ENCODE measurements at places on chromosomes 11 and 22.

- no peak for DNase-seq
These were observed 157.5 kb downstream of the WNT11 start for GRCh38 chr11:76048763-76049162.

GRCh38 chr11:11587122-11587521 lies 34.7 kb downstream of the GALNT18 start:
- no peak for DNase-seq

DNA sequence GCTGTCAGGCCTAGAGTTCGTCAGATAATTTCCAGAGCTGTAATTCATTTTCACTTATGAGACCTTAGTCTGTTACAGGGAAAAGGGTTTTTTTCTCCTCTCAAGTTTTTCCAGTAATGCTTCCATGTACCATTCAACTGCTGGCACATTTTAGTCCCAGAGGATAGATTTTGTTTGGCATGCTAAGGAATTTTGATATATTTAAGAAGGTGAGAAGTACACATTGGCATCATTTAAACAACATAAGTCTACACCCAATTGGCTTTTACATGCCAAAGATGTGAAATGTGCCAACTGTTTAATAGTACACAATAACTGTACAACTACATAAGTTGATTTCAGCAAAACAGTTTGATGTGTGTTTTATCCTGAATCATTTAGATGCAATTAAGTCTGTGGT lies 71.0 kb downstream of the PAX6 start:
- no peak for DNase-seq

DNA sequence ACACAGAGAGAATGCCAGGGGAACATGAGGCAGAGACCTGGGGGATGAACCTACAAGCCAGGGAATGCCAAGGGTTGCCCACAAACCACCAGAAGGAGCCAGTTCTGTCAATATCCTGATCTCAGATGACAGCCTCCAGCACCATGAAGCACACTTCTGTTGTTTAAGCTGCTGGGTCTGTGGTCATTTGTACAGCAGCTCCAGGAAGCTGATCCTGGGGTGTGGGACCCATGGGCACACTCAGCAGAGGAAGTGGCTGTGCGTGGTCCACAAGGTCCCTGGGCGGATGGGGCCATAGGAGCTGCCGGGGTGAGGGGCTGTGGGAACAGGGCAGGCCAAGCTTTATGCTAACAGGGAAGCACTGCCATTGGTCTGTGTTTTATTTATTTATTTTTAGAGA lies 12.1 kb downstream of the PPM1F start:
- DNase-seq = no peak

DNA sequence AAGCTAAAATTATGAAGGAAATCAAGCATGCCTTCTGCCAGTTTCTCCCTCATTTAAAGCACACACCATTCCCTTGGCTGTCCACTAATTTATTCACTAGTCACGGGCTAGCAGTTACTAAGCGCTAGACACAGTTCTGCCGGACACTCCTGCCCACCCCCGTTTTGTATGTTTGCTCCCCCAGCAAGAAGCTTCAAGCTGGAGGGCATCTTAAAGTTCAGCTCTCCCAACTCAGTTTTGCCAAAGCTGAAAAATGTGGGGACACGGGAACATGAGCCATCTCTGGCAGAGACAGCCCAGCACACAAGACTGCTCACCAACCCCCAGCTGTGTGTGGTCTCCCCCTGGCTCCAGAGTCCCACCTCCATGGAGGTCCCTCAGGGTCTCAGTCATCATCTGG lies 263.6 kb downstream of the BRD1 start:
- no peak for DNase-seq
